ENCODE measurements at places on chromosomes 2 and 18.

DNA sequence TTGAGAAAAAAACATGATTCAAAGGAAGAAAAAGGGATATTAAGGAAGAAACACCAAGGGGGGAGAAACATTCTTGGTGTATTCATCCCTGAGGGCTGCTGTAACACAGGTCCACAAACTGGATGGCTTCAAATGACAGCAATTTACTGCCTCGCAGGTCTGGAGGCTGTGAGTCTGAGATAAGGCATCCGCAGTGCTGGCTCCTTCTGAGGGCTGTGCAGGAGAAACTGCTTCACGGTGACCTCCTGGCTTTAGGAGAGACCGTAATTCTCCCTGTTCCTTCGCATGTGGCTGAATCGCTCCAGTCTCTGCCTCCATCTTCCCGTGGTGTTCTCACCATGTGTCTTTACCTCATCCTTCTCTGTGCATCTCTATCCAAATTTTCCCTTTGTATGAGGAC lies 490.7 kb downstream of the EIPR1 start:
- DNase-seq, result no peak

- no peak for DNase-seq
Observed at GRCh38 chr2:168851674-168852320, 38.4 kb downstream of the SPC25 start.

- DNase-seq, result no peak
Observed at GRCh38 chr2:25297738-25298137, 44.0 kb downstream of the DNMT3A start.

DNA sequence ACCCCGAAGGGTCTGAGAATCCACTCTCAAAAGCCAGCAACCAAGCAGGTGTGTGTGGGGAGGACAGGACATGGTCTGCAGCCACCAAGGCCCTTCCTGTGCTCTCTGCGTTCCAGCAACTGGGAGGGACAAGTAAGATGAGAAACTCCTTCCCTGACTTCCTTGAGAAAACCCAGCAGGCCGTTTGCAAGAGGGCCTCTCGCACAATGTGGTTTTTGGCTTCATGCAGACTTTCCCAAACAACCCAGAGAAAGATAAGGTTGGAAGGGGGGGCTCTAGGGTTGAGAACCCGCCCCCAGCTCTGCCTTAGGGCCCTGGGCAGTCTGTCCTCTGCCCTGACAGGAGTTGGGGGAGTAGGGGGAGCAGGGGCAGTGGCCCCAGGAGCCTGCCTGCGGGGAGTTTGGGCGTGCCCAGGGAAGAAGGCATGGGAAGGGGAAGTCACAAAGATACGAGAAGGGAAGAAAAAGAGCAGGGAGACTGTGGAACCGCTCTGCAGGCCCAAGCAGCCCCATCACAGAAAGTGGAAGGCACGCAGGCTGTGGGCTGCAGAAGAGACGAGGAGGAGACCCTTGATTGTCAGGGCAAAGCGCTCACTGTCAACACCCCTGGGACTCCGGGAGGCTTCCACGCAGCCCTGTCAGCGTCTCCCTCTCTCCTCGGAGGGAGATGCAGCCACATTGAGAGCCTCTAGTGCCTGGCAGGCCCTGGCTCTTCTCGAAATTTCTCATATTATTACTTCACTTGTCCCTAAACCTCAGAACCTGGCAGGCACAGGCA lies 99.8 kb downstream of the SMAD7 start:
- no peak for DNase-seq

DNA sequence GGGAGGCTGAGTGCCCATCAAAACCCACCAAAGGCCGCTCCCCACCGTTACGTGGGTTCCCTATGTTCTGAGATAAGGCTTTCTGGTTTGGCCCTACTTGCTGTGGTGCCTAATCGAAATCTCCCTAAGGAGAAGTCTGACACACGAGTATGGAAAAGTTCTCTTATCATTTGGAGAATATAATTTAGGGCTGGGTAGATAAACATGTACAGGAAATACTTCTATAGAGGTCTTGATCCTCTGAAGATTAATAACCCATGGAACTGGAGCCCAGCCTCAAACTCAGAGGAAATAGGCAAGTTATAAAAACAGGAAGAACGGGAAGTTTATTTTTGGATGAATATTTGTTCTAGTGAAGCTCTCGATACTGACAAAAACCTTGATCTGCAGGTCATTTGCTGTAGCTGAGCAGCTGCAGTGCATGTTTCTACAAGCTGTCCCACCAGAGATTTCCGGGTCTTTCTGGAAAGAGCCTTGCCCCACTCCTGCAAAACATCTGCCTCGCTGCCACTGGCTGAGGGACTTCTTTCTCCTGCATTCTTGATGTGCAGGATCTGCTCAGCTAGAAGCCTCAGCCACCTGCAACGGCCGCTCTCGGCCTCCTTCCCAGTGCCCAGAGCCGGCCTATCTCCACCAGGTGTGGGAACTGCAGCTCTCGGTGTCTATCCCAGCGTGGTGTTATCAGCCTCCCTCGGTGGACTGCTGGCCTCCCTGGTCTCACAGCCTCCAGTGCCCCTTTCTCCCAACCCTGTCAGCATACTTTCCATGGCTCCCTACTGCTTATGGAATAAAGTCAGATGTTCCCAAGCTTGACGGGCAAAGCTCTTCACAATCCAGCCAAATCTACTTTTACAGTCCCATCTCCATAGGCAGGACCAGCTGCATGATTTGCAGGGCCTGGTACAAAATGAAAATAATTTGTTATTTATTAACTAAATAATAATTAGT lies 48.6 kb downstream of the SPRED2 start:
- DNase-seq, result no peak

- no peak for DNase-seq
Observed at GRCh38 chr2:179343945-179344279, 79.3 kb upstream of the SESTD1 start.

DNA sequence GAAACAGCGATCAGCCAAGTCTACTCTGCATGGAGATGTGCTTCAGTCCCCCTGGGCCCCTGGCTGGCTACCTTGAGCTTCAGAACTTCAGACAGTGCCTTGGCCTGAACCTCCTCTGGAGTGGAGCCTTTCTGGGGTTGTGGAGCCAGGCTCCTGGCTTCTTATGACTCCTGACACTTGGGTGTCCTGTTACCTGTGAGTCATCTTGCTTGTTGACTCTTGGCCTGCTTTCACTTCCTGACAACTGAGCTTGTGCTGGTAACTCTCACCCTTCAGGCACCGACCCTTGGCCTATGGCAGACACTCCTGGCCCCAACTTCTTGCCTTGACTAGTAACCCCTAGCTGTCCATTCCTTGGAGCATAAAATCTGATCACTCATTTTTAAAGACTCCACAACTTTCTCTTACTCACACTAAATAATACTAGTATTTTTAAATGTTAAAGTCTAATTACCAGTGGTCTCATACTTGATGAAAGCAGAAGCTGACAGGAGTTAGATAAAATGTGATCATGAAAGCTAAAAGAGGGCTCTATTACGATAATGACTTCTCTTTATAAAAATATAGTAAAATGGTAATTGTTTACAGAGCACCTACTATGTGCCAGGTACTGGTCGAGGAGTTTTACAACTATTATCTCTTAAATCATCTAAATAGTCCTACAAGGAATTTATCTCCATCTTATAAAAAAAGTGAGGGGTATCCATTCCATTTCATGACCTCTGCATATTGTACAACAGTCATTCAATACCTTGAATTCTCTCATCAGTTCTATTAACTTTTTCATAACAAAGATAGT lies 46.3 kb upstream of the VIT start:
- DNase-seq, result no peak

DNA sequence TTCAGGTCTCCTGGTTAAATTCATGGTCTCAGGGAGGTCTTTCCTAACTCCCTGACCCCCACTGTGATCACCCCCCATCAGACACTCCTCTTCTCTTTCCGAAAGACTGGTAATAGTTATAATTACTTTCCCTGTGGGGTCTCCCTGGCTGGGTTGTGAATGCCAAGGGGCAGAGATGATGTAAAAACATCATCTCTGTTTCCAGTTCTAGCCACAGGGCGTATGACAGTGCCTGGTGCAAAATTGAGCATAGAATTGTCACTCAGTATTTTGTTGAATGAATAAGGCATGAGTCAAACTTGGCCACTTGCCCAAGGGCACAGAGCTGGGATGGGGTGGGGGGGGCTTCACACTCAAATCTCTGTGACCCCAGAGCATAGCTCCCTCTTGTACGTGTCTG lies 65.2 kb downstream of the LTBP1 start:
- no peak for DNase-seq

DNA sequence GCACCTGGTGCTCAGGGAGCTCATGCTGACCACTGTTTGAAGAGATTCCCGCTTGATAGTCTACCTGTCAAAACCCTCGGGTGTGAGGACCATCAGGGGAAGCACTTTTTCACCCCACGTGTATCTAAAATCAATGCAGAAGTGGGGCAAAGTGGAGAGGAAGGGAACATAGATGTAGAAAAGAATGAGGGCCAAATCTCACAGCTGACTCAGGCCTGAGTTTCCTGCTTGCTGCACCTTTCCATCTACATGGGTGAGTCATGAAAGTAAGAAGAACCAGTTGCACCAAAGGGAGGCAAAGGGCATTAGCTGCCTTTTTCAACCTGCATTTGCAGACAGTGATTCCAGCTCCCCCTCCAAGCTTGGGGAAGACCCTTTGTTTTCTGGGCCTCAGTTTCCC lies 100.2 kb upstream of the MYCN start:
- no peak for DNase-seq

DNA sequence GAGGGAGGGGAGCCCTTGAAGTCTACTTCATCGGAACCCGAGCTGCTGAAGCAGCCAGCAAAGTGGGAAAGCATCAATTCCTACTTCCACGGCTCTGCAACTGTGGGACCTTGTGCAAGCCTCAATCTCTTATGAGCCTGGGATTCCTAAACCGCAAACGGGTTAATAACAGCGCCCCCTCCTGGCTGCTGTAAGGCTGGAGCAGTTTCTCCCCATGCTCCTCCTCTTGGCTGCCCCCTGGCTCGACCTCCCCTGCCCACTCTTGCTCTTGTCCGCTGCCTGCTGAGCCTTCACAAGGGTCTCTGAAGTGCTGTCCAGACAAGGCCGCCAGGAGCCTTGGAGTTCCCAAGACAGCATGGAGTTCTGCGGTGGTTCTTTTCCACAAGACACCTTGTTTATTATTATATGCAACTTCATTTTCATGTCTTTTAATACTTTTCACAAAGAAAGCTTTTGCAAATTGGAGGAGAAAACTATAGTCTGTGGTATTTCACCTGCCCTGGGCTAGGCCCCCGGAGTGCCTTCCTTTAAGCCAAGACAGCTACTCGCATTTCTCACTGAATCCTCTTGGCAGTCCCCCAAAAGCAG lies 157.2 kb downstream of the DDX1 start:
- DNase-seq, result no peak

DNA sequence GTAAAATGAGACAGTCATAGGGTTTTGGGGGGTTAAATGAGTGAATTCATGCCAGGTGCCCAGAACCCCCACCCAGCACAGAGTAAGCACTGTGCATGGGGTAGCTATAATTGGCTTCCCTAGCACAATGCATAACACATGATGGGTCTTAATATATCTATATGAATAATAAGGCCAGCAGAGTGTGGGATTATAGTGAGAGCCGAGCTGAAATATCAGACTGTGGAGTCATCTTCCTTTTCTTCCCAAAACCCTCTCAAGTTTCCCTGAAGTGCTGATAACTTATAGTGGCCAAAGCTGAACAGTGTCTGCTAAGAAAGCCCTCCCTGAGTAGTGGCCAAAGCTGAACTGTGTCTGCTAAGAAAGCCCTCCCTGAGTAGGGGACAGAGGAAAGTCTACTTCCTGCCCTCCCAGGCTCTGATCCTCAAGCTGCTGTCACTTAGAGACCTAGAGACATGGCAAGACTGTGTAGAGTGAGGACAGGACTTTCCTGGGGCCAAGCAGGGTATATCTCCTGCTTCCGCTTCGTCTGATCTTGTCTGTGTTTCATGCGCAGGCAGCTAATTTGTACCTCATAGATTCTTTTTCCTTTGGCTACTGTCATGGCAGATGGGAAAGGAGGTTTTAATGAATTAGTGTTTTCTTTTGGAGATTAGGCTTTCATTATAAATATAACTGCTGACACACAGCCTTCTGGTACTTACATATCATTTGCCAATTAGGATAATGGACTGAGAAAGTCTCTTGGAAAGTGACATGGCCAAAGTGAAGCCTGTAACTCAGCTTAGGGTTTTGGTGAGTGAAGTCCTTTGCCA lies 94.9 kb downstream of the FHOD3 start:
- DNase-seq, result no peak

DNA sequence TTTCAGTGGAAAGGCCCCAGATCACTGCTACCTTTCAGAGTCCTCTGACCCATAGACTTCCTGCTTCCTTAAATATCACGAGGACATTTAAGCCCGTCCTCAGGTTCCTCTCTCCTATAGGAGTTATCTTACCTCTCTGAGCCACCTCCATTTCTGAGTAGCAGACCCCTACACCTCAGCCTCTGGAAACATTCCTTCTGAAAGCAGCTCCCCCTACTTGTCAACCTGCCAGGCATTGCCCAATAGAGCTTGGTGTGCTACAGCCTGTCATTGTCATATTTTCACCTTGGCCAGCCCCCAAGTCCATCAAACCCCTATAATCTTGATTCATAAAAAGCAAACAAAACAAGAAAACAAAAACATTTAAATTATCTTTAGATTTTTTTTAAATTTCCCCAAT lies 717.9 kb upstream of the SLC8A1 start:
- DNase-seq, result no peak

GRCh38 chr2:28522481-28522880 lies 26.6 kb downstream of the PLB1 start:
- no peak for DNase-seq

DNA sequence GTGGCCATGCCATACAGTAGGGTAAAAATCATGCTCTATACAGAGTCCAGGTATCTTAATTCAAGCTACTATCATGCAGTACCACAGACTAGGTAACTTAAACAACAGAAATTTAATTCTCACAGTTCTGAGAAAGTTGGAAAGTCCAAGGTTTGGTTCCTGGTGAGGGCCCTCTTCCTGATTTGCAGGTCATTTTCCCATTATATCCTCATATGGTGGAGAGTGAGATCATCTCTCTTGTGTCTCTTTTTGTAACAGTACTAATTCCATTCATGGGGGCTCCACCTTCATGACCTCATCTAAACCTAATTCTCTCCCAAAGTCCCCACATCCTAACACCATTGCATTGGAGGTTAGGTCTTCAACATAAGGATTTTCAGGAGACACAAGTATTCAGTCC lies 335.0 kb upstream of the ACVR2A start:
- DNase-seq, result no peak

- no peak for DNase-seq
Observed at GRCh38 chr18:54387631-54388030, 29.9 kb downstream of the C18orf54 start.

DNA sequence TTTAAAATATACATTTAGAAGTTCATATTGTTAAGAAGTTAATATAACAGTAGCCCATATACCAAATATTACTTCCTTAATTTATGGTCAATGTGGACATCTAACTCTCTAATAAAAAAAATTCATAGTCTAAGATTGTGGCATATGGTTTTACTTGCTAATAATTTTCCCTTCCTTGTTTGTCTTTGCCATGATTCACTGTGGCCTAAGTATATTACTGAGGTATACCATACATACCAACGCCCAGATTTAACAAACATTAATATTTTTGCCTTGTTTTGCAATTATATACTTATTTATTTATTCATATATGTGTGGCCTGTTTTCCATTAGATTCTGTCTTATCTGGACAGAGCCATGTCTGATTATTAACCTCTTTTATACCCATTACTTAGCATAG lies 54.6 kb upstream of the CCDC150 start:
- DNase-seq, result no peak

Measured in frontal cortex (tissue), 4 donors.